Thymus (tissue), 14 donors: ENCODE measurements at places on chromosomes 16 and 17. TPM values are rescaled to one million over a fixed set of nuclear protein-coding genes. Genes with fewer than 3 reads are reported as not detected.
A peak's percentile ranks its signal among the peaks of the same experiment; 100 is the strongest.

Gene FAM20A
- total RNA-seq, result 3.7 TPM

Gene KRTAP29-1
- total RNA-seq, result not detected

DNA sequence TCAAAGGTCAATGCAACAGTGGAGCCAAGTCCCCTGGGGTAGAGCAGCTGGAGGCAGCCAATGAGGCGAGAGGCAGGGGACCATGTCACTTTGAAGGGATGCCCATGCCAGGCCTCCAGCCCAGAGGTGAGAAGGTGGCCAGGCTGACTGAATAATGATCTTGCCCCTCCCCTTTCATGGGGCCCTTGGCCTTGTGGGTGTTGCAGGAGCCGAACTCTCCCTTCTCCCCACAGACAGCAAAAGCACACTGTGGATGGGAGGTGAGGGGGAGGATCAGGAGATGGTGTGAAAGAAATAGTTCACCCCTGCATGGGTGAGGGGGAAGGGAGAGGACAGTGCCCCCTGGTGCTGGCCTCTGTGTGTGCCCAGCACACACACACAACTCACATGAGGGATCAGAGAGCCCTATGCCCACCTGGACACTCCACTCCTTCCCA is 15.8 kb upstream of the TBX21 start:
- DNase-seq, result no peak
- no peak overlapping the region for H3K4me3 ChIP-seq
- peaks cover 56% of the 10 kb centered on the region for H3K27me3 ChIP-seq
- no peaks in the 10 kb centered on the region for H3K36me3 ChIP-seq
- H3K4me1 ChIP-seq, result peaks cover 53% of the 10 kb centered on the region
- H3K27ac ChIP-seq, result no peak overlapping the region

GRCh38 chr17:70629902-70630301 is 460.6 kb downstream of the KCNJ2 start:
- no peak overlapping the region for H3K27ac ChIP-seq
- H3K27me3 ChIP-seq, result no peaks in the 10 kb centered on the region
- H3K4me3 ChIP-seq, result no peak overlapping the region
- no peaks in the 10 kb centered on the region for H3K36me3 ChIP-seq
- no peaks in the 10 kb centered on the region for H3K4me1 ChIP-seq

DNA sequence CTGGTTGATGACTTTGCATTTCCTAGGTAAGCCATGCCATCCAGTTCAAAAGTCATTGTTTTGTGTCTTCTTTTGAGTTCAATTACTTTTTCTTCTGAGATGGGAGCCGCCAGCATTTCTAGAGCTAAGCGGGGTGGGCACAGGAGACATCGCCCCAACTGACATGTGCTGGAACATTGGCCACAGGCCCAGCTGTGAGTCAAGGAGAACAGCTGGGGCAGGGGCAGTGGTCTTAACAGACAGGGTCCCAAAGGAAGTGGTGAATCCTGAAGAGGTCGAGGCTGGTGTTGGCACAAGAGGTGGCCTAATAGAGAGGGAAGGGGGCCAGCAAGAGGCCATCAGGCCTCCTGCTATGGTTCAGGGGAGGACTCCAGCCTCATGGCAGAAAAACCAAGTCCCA is 17.1 kb downstream of the RAB11FIP4 start:
- no peak overlapping the region for H3K27ac ChIP-seq
- H3K27me3 ChIP-seq, result peaks cover 7% of the 10 kb centered on the region
- no peak overlapping the region for H3K4me3 ChIP-seq
- no peak for DNase-seq
- no peaks in the 10 kb centered on the region for H3K4me1 ChIP-seq

DNA sequence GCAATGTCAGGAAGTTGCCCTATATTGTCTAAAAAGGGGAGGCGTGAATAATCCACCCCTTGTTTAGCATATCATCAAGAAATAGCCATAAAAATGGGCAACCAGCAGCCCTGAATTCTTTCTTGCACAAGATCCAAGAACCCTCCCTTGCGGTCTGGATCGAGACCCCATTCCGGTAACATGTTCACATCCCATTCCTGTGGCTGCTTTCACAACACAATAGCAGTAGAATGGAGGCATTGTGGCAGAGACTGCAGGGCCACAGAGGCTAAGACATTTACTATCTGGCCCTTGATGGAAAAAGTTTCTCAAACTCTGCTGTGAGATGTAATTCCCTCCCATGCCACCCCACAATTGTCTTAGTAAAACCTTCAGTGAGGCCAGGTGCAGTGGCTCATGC is 73.2 kb downstream of the RMI2 start:
- H3K4me1 ChIP-seq, result peaks cover 2% of the 10 kb centered on the region
- no peak overlapping the region for H3K4me3 ChIP-seq
- DNase-seq, result no peak
- no peak overlapping the region for H3K27ac ChIP-seq

DNA sequence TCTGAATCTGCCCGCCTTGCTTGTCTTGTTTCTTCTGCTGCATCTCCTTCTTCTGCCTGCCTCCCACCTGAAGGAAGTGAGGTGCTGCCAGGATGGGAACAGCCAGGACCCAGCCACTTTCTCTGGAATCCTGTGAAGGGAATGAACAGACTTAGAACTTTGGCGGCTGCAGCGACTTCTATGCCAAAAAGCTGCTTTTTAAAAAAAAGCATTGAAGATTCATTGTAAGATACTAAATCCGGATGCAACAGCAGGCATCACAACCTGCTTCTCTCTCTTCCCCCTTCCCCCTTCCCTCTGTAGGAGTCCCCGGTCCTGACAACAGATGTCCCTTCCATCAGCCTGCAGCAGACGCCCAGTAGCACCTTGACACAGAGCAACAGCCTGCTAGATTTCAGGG is 176.3 kb downstream of the HS3ST4 start:
- DNase-seq, result no peak
- H3K4me3 ChIP-seq, result no peak overlapping the region
- H3K27ac ChIP-seq, result no peak overlapping the region
- H3K4me1 ChIP-seq, result no peaks in the 10 kb centered on the region

Gene AOC2
- 0.28 TPM for total RNA-seq

DNA sequence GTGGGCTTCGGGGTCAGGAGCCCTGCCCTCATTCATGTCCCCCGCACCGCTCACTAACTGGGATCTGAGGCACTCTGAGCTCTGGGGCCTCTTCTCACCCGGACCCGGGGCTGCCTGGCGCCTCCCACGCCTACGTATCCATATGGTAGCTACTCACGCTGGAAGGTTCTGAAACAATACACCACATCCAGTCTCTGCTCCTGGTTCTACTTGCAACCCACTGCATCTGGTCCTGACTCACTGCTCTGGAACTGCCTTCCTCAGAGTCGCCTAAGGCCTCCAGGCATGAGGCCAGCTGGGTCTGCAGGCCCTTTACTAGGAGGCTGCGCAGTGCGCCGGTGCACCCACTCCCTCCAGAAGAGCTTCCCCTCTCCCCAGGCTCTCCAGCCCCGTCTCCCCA is 18.1 kb downstream of the USP36 start:
- peaks cover 31% of the 10 kb centered on the region for H3K4me1 ChIP-seq
- no peak overlapping the region for H3K4me3 ChIP-seq
- no peaks in the 10 kb centered on the region for H3K27me3 ChIP-seq
- no peak overlapping the region for H3K27ac ChIP-seq
- DNase-seq, result no peak

DNA sequence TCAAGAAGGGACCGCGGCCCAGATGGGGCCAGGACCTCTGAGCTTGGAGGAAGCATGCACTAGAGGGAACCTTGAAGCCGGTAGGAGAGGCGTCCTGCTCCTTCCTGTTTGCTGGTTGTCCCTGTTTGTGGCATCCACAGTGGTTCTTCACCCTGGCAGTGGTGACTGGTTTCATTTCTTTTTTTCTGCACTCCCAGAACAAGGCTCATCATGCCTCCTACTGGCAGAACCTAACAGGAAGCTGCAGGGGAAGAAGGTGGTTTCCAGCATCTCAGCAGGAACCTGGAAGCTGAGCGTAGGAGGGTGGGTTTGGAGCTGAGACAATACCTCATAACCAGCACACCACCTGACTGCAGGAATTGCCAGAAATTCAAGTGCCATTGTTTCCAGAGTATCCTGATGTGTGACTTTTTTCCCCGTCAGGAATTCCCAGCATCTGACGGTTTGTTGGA is 5.8 kb downstream of the TMEM231 start:
- DNase-seq, result peak; percentile 54
- H3K36me3 ChIP-seq, result no peaks in the 10 kb centered on the region
- H3K4me3 ChIP-seq, result no peak overlapping the region
- peak overlapping the region; percentile 30 for H3K27ac ChIP-seq
- H3K27me3 ChIP-seq, result no peaks in the 10 kb centered on the region
- peaks cover 2% of the 10 kb centered on the region for H3K4me1 ChIP-seq

DNA sequence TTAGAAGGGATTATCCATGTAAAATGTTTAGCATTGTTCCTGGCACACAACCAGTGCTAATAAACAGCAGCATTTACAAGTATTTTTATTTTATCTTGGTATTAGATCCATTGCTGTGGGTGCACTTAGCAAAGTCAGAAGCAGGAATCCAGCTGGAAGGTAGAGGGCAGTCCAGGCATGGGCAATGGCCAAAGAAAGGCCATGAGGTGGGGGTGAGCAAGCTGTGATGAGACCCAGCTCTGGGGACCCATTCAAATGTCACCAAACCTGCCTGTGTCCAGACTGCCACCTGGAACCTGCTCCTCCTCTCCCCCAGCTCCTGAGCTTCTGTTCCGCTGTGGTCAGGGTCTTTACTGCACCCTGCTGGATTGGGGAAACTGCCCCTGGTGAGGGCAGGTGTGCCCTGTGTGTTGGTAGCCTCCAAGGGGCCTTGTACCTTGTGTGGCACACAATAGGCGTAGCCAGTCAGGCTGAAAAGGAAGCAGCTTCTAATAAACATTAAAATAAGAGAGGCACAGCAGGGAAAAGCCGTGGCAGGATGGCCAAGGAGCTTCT is 118.0 kb upstream of the CRHR1 start:
- H3K27me3 ChIP-seq, result peaks cover 10% of the 10 kb centered on the region
- no peak overlapping the region for H3K27ac ChIP-seq
- H3K36me3 ChIP-seq, result no peaks in the 10 kb centered on the region
- H3K4me3 ChIP-seq, result no peak overlapping the region

DNA sequence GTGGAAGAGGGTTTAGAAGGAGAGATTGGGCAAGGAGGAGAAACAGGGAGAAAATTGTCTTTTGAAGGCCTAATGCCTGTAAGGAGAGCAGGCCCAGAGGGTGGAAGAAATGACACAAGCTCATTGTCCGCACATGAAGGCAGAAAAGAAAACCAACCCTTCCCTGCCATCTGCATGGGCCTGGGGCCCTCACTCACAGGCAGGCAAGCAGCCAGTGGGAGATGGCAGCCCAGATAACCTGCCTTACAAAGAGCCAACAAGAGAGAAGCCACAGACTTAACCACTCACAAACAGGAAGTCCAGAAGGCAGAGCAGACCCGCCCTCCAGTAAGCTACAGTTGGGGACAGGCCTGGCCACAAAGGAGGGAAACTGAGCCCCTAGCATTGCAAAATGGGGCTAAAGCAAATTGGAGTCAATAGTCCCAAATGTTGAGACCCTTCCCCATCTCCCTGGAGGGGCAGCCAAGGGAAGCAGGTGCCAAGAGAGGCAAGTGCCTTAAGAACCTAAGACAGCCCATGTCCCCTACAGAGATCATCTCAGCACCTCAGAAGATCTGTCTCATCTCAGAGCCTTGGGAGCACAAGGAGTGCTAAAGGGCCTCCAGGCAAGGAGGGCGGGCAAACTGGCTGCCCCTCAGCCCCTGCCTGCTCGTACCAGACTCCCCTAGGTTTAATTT is 7.3 kb upstream of the TSPOAP1 start:
- peaks cover 10% of the 10 kb centered on the region for H3K36me3 ChIP-seq
- H3K27me3 ChIP-seq, result no peaks in the 10 kb centered on the region
- DNase-seq, result peak; percentile 96
- H3K4me3 ChIP-seq, result peak overlapping the region; percentile 84
- peaks cover 66% of the 10 kb centered on the region for H3K4me1 ChIP-seq
